Urinary bladder (tissue), 4 donors: ENCODE measurements at places on chromosomes 1 and 21. TPM values are rescaled to one million over a fixed set of nuclear protein-coding genes. Genes with fewer than 3 reads are reported as not detected.

The DARS2 gene
- 17.0 TPM for total RNA-seq

- no peak for DNase-seq
Measured at GRCh38 chr1:5973771-5974170, 18.5 kb downstream of the NPHP4 start.

The RRP1 gene
- 12.3 TPM for total RNA-seq

The LENEP gene
- total RNA-seq, result not detected

DNA sequence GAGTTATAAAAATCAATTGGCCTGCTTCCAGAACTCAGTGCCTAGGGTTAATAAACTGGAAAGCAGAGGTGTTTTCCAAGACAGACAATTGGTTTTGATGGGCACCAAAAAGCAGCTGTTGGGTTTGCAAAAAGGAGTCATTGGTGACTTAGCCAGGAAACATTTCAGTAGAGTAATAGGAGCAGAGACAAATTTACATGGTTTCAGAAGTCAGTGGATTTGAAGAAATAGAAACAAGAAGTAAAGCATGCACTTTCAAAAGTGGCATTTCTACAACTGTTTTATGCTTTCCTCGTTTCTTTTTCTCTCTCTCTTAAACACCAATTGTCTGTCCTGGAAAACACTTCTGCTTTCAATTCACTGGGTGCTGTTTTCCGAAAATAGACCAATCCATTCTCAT lies 87.8 kb downstream of the GLUL start:
- no peak for DNase-seq

GRCh38 chr1:192516776-192517297 lies 58.7 kb upstream of the RGS1 start:
- no peak for DNase-seq

DNA sequence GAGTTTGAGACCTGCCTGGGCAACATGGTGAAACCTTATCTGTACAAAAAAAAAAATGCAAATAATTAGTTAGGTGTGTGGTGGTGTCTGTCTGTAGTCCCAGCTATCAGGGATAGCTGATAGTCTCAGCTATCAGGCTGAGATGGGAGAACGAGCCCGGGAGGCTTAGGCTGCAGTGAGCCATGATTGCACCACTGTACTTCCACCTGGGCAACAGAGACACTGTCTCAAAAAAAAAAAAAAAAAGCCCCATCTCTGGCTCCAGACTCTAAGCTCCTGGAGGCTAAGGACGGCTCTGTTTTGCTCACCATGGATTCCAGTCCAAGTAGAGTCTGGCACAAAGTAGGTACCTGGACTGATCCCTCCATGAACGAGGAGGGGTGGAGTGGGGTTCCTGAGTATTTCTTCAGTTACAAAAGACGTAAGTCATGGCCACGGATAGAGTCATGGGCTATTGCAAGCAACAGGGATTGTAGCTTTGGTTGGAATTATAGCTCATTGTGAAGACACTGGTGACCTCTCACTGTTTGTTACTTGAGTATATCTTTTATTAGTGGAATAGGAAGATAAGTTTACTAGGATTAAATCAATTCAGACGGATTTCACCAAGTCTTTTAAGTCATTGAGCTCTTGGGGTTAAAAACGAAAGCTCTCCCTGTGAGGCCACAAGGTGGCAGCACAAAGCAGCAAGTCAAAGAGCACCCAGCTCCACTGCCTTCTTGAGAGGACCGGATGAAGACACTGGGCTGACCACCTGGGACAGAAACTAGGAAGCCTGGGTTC lies 35.6 kb upstream of the TMEM61 start:
- DNase-seq, result no peak

DNA sequence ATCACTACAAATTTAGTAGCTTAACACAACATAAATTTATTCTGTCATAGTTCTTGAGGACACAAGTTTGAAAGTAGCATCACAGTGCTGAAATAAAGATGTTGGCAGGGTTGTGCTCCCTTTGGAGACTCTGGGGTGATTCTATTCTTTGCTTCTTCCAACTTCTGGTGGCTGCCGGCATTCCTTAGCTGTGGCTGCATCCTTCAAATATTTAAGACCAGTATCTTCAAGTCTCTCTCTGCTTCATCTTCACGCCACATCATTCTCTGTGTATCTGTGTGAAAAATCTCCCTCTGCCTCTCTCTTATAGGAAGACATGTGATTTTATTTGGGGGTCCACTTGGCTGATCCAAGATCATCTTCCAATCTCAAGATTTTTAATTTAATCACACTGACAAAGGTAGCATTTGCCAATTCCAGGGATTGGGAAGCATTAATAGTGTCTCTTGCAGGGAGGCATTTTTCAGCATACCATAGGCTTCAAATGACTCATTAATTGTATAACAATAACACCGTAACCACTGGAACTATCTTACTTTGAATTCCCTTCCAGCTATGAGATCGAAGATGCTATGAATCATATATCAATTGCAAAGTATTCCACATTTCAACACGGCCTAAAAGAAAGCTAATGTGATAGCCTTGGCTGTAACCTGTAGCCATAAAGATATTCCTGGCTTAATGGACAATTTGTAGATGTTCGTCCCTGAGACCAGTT lies 74.6 kb downstream of the DPT start:
- no peak for DNase-seq

DNA sequence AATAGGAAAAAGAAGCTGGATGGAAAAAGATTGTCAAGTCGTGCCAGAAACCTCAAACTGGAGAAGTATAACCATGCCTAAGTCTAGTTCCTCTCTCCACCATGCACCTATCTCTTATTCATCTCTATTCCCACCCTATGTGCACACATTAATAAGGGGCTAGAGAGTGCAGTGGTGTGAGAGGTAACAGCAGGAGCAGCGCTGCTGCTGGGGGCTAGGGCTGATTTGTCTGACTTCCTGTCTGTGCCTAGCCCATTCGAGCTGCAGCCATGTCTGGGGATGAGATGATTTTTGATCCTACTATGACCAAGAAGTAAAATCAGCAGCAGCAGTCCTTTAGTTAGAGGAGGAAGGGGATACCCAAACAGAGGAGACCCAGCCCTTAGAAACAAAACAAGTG lies 43.0 kb downstream of the TRIM33 start:
- DNase-seq, result no peak

The TAL1 gene
- 4.2 TPM for total RNA-seq

The NOTCH2 gene
- total RNA-seq, result 166 TPM

- DNase-seq, result no peak
Measured at GRCh38 chr1:42295816-42296215, 39.2 kb downstream of the FOXJ3 start.

The HSD3B1 gene
- not detected for total RNA-seq

The OR2L2 gene
- 0.11 TPM for total RNA-seq

GRCh38 chr21:41750532-41751151 lies 16.2 kb downstream of the RIPK4 start:
- no peak for DNase-seq

DNA sequence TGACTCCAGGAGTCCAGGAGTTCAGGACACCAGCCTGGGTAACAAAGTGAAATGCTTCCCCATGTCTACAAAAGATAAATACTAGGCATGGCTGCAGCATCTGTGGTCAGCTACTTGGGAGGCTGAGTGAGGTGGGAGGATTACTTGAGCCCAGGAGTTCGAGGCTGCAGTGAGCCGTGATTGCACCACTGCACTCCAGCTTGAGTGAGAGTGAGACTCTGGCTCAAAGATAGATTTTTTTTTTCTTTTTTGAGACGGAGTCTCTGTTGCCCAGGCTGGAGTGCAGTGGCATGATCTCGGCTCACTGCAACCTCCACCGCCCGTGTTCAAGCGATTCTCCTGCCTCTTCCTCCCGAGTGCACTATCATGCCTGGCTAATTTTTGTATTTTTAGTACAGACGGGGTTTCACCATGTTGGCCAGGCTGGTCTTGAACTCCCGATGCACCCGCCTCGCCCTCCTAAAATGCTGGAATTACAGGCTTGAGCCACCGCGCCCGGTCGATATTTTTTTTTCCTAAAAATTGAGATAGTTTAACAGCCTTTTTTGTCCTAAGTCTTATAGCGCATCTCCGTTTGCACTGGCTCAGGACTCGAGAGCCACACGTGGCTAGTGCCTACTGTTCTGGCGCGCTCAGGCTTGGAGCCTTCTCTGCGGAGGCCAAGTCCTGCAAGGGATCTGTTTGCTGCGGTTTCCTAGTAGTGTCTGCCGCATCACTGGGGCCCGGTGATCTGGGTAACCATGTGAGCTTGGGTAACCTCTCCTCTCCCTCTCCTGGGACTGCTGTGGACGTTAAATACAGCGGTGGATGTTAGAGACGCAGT lies 1.0 kb upstream of the MFN2 start:
- DNase-seq, result no peak

DNA sequence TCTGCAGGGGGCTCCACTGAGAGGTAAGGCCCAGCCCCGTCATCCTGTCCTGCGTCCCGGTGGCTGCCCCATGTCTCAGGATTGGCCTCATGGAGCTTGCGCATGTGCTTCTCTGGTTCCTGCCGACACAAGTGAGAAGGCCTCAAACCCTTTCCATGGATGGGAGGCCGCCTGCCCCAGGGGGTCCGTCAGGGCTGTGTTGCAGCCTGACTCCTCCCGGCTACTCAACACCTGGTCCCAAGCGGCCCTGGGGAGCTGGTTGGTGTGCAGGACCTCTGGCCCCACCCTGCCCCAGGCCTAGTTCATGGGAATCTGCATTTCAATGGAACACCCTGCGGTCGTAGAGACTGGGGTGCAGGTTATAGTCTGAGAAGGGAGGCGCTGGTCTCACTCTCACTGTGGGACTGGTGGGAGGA lies 21.1 kb upstream of the PDE9A start:
- no peak for DNase-seq

DNA sequence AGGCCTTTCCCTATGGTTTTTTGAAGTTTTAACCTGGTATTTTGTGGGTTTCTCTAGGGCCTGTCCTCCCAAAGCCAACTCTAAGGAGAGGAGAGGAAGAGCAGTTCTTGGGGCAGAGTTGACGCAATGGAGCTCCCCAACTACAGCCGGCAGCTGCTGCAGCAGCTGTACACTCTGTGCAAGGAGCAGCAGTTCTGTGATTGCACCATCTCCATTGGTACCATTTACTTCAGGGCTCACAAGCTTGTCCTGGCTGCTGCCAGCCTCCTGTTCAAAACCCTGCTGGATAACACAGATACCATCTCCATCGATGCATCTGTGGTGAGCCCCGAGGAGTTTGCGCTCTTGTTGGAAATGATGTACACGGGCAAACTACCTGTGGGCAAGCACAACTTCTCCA lies 38.2 kb downstream of the ZBTB40 start:
- DNase-seq, result no peak

DNA sequence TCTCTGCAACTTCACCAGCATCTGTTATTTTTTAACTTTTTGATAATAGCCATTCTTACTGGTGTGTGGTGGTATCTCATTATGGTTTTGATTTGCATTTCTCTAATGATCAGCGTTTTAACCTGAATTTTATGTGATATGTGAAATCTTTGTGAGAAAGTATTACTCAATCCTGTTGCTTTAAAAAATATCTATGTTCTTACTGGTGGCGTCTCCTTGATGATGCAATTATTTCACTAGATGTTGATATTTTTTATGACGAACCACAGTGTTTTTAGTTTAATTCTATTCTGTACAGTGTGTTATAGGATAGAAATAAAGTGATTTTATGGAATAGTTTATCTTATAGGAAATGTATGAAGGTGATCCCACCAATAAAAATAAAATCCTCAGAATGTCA lies 54.7 kb upstream of the GPR88 start:
- no peak for DNase-seq

- DNase-seq, result no peak
Measured at GRCh38 chr21:15688809-15689208, 41.0 kb upstream of the USP25 start.

- no peak for DNase-seq
Measured at GRCh38 chr1:100423832-100424337, 71.6 kb downstream of the CDC14A start.

The SAMD13 gene
- 8.1 TPM for total RNA-seq

The EFNA3 gene
- total RNA-seq, result 1.2 TPM

- no peak for DNase-seq
Measured at GRCh38 chr1:18940303-18941020, 16.0 kb downstream of the IFFO2 start.

- DNase-seq, result no peak
Measured at GRCh38 chr1:27428316-27429028, 36.0 kb downstream of the GPR3 start.

The SEMA6C gene
- 10.4 TPM for total RNA-seq

GRCh38 chr1:53869454-53870117 lies 20.0 kb downstream of the YIPF1 start:
- no peak for DNase-seq

- no peak for DNase-seq
Measured at GRCh38 chr1:154141240-154141639, 13.6 kb downstream of the NUP210L start.

GRCh38 chr1:174425121-174425520 lies 22.6 kb upstream of the GPR52 start:
- DNase-seq, result no peak
